ENCODE measurements at places on chromosomes 2 and 18.
A peak's percentile ranks its signal among the peaks of the same experiment; 100 is the strongest.

- no peak for DNase-seq
These were observed 116.9 kb downstream of the FAM161A start for GRCh38 chr2:61736953-61737352.

DNA sequence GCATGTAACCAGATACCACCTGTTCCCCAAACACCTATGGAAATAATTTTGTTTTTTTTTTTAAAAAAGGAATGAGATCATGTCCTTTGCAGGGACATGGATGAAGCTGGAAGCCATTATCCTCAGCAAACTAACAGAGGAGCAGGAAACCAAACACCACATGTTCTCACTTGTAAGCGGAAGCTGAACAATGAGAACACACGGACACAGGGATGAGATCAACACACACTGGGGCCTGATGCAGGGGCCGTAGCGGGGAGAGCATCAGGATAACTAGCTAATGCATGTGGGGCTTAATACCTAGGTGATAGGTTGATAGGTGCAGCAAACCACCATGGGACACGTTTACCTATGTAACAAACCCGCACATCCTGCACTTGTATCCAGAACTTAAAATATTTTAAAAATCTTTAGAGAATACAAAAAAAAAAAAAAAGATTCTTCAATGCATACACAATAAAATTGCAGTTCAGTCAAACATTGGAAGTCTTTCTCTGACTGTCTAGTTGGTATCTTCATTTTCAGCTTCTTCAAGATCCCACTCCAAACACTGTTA lies 11.6 kb upstream of the CASP10 start:
- DNase-seq: no peak

DNA sequence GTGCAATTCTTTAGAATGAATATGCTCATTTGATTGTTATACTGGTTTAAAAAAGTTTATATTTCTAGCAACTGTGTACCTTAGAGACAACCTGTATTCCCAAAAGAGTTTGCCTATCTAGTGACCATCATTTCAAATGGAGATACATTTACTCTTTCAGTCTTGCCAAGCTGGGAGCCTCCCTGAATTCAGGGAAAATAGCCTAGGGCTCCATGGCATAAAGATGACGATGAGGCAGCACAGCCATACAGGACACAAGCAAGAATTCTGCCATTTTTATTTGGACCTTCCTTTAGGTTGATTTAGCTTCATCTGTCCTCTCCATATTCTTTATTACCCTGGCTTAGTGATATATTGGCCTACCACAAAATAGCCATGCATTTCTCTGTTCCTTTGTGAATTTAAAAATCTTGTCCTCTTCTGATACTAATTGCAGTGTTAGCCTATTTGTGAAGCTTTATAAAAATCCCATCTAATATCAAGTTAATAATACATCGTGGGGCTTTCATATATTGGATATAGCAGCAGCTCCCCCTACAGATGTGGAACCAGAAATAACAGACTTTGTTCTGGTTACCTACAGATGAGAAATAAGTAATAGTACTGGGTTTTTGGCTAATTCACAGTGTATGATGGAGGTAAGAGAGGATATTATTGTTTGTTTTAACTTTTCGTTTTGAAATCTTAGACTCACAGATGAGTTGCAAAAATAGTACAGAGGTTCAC lies 1661.9 kb upstream of the PIK3C3 start:
- DNase-seq: no peak

DNA sequence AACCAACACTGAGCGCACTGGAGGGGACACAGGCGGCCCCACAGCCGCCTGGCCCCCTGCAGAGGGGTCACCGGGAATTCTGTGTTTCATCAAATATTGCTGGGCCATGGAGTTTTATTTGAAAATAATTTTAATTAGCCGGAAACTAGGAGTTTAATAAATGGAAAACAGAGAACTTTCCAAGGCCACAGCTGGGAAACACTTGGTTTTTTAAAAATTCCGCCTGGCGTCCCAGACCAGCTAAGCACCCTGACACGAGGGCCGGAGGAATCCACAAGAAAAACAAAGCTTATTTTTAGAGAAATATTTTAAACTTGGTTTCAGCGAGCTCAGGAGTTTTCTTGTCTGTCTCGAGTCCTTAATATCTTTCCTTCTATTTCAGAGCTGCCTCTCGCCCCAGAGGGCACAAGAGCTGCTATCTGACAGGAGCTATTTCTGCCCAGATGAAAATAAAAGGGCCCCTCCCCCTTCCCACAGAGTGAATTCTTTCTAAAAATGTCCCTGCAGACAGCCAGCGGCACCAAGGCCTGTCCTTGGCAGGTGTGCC lies 8.2 kb downstream of the ZFP36L2 start:
- peak; percentile 39 for DNase-seq

- no peak for DNase-seq
These were observed 31.6 kb downstream of the MYCN start for GRCh38 chr2:15971831-15972522.

DNA sequence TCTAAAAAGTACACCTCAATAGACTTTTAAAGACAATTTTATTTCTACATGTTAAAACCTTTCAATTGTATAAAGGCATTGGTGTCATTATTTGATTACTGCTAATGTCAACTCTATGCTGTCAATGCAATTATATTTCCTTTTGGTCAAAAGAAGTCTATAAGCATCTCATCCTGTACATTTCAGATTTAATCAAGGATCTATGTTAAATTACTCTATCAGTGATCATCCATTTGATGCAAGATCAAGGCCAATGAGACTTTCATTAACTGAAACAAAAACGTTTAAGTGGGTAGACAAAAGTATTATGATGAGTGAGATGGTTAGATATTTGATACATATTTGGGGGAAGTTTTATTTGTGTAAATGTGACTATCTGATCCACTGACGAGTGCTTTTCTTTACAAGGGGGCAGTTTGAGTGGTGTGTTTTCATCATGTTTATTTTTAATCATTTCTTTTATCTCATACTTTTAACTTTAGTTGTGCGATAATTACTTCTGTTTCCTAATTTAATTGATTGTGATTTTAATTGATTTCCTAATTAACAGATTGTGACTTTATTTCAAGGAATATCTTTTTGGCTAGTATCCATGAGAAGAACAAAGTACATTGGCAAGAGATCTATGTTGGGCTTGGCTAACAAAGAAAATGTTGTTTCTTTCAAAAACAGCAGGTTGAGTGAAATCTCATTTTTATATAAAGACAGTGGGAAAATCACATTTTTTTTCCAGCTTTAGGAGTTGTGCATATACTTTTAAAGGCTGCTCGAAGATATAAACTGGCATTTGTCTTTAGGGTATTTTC lies 1.1 kb downstream of the ARHGAP28 start:
- DNase-seq: no peak

GRCh38 chr2:21658907-21659477 lies 535.2 kb downstream of the TDRD15 start:
- no peak for DNase-seq

DNA sequence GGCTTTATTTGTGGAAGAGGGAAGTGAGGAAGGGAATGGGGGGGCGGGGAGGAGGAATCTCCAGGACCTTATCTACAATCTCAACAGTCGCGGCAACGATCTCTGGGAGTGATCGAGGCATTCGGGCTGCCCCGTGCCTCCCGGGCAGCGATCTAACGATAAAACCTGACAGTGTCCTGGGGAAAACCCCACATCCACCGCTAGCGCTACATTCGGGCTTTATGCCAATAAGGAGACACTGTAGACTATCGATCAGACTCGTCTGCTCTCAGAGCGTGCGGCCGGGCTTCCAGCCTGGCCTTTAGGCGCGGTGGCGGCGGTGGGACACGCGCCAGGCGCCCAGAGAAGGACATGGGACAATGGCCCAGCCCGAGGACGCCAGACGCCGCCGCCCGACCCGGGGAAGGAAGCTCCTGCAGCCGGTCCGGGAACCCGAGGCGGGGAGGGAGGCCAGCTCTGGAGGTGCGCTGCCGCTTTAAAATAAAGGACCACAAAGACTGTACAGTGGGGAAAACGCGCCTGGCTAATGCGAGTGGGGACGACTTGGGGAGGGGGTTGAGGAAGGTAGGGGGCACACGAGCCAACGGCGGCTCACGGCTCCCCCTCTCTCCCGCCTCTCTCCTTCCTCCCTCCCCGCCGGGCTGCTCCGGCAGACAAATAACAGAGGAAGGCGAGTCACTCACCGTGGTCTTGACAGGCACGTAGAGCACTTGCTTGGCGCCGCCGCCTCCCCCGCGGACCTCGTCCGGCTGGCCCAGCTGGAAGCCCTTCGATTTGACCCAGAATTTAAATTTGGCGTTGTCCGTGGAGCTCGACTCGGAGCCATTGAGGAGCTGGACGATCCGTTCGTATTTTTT lies 2.2 kb downstream of the NOL4 start:
- peak; percentile 25 for DNase-seq

All from AG20443 (cell line).